Glutamatergic neuron (in vitro differentiated cells): ENCODE measurements at places on chromosomes 4 and X.

DNA sequence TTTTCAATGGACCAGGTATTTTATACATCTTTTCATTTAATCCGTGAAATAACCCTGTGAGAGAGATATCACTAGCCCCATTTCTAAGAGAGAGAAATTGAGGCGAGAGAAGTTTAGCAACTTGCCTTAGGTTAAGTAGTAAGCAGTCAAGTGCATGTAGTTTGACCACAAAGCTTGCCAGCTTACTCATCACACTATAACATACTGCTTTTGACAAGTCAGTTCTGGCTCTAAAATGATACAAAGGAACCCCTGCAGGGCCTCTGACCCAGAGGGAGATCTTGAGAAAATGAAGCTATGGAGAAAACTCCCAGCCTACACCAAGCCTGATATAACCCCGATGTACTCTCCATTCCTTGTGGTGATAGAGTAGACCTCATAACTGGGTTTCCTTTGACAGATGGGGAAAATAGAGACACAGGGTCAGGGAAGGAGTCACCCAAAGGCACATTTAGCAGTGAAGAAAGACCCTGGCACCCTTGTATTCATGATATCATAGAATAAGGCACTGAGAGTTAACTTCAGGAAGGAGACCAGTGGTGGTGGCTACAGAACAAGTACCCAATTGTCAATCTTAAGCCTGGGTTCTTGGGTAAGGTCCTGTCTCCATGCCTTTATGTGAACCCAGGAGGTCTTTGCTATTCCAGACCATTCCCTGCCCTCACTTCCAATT, 60.2 kb upstream of the MSN start:
- no peak for DNase-seq

- peak; percentile 29 for DNase-seq
Measured at GRCh38 chrX:40912576-40912975, 172.7 kb upstream of the USP9X start.

DNA sequence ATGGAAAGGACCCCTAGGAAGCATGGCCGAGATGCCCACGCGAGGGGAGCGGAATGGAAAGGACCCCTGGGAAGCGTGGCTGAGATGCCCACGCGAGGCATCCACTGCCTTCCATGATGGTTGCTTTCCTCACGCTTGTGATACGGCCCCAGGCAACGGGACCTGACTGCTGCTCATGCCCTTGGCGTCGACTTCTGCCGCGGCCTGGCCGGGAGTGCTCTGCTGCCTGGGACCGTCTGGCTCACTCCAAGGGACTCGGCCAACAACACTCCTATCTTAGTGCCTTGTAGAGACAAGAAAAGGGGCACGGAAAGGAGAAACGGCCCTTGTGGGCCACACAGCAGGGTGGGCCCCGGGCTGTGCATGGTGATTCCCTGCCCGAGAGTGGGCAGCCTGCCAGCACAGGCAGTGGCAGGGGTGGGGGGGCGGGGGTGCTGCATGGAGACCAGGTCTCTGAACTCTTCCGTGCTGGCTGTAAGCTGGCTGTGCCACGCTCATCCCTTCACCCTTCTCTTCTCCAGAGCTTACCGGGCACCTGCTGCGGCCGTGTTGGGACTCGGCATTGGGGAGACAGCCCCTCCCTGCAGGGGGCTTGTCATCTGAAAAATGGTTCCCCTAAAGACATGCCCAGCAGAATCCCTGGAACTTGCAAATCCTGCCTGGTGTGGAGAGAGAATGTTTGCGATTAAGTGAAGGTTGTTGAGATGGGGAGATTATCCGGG, 38.6 kb upstream of the HMX1 start:
- DNase-seq: no peak

- no peak for DNase-seq
Measured at GRCh38 chr4:132227151-132227856, 921.8 kb upstream of the PCDH10 start.

DNA sequence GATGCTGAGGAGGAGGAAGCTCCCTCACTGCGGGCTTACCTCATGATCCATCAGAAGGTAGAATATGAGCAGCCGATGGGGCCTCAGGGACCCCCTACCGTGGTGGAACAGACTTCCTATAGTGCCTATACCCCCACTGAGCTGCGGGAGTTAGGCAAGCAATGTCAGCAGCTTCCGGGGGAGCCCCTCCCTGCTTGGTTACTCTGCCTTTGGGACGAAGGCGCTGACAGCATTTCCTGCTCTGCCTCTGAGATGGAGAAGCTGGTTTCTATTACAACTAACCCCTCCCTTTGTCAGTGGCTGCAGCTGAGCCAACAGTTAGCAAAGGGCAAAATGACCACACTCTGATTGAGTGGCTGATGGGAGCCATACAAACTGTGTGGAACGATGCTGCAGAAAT, 430.7 kb downstream of the IDS start:
- no peak for DNase-seq

DNA sequence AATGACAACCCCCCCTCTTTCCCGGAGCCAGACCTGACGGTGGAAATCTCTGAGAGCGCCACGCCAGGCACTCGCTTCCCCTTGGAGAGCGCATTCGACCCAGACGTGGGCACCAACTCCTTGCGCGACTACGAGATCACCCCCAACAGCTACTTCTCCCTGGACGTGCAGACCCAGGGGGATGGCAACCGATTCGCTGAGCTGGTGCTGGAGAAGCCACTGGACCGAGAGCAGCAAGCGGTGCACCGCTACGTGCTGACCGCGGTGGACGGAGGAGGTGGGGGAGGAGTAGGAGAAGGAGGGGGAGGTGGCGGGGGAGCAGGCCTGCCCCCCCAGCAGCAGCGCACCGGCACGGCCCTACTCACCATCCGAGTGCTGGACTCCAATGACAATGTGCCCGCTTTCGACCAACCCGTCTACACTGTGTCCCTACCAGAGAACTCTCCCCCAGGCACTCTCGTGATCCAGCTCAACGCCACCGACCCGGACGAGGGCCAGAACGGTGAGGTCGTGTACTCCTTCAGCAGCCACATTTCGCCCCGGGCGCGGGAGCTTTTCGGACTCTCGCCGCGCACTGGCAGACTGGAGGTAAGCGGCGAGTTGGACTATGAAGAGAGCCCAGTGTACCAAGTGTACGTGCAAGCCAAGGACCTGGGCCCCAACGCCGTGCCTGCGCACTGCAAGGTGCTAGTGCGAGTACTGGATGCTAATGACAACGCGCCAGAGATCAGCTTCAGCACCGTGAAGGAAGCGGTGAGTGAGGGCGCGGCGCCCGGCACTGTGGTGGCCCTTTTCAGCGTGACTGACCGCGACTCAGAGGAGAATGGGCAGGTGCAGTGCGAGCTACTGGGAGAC, 1.6 kb downstream of the PCDH10 start:
- DNase-seq: peak; percentile 45
